ENCODE measurements at places on chromosomes 1 and 21.

GRCh38 chr21:35926003-35926740 is 134.2 kb downstream of the SETD4 start:
- no peak for DNase-seq

DNA sequence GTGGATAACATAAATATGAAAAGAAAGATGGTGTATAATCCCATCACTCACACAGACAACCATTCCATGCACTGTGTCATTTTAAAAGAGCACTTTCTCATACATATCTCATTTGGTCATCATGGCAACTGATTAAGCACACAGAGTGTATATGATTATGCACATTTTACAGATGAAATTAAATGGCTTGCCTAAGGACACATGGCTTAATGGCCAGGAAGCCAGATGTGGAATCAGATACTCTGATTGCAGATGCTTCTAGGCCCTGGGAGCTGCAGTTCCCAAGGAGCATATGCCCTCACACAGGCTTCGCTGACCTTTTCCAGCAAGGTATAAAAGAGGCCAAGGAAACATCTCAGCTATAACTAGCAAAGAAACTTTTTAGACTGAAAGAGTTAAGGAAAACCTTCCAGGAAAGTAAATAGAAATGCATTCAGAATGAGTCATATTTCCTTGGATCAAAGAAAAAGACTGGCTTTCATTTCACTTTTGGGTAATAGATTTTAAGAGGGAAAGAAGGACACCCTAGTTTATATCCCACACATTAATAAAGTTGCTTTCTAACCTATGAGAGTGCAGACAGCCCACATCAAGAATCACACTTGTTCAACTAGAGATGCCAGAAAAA is 19.6 kb upstream of the FAM89A start:
- DNase-seq, result no peak

DNA sequence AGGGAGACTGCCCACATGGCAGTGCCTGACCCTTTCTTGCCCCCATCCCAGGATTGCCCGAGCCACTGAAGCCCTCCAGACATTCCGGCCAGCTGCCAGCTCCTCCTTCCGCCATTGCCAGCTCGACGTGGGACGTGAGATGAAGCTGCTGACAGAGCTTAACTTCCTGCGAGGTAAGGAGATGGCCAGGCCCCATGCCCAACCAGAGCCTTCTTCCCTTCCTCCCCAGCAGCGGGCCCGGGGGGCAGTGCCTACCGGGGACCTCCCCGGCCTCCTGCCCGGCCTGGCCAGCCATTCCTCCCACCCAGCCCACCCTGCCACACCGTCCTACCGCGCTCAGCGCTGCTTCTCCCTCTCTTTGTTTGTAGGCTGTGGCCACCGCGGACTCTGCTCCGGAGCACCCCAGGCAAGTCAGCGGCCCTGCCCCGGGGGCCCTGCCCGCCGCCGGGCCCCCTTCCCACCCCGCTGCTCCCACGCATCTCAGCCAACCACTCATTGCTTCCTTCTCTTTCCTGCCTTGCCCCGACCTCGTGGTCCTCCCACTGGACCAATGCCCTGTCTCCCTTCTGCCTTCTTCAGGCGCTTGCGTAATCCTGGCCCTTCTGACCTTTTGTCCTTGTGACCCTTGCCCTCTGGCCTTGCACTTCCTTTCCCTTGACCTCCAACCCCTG is 4.9 kb downstream of the TRIM46 start:
- no peak for DNase-seq

- no peak for DNase-seq
These were observed 59.2 kb downstream of the IVNS1ABP start for GRCh38 chr1:185257950-185258208.

- no peak for DNase-seq
These were observed 29.2 kb downstream of the RNU1-1 start for GRCh38 chr1:16484931-16485330.

- no peak for DNase-seq
These were observed 441.9 kb upstream of the ADGRL4 start for GRCh38 chr1:79448426-79448825.

DNA sequence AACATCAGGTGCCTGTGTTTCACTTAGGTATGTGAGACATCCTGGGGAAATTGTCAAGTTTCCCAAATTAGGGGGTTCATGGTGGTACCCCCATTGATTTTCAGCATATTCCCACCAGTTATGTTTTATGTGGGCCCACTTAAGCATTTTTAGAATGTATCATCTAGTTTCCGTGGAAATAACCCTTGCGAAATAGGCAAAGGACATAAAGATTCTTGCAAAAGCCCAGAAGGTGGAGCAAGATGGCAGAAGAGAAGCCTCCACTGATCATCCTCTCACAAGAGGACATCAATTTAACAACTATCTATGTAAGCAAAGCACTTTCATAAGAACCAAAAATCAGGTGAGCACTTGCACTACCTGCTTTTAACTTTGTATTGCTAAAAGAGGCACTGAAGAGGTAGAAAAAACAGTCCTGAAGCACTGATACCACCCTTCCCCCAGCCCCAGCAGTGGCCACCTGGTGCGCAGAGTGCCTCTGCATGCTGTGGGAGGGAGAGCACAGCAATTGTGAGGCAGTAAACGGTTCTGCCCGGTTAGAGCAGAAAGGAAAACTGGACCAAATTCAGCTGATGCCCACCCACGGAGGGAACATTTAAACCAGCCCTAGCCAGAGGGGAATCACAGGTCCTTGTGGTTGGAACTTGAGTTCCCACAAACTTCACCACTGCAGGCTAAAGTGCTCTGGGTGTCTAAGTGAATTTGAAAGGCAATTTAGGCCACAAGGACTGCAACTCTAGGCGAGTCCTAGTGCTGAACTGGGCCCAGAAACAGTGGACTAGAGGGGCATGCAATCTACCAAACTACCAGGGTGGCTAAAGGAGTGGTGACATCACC is 23.2 kb downstream of the MCOLN2 start:
- DNase-seq, result no peak

GRCh38 chr1:183058851-183059502 is 35.8 kb downstream of the LAMC1 start:
- DNase-seq, result no peak

- DNase-seq, result no peak
These were observed 129.2 kb downstream of the GLUL start for GRCh38 chr1:182262425-182262824.

- no peak for DNase-seq
These were observed 54.2 kb downstream of the S1PR1 start for GRCh38 chr1:101290922-101291561.

- no peak for DNase-seq
These were observed 40.0 kb downstream of the ATP2B4 start for GRCh38 chr1:203666609-203667008.

DNA sequence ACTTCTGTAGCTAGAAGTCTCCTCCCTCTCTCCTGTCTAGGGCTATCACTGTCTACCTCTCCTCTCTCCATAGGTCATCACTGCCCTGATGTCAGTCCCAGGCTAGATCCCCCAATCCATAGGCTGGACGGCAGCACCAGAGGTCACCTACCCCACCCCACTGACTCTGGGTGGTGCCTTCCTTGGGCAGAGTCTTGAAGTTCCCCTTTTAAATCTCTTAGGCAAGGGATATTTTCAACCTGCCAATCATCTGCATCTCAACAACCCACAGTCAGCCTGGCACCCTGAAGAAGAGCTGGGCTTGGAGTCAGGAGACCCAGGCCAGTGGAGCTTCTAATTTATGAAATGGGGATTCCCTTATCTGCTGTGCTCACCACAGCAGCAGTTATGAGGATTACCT is 13.2 kb downstream of the MYBPH start:
- no peak for DNase-seq

DNA sequence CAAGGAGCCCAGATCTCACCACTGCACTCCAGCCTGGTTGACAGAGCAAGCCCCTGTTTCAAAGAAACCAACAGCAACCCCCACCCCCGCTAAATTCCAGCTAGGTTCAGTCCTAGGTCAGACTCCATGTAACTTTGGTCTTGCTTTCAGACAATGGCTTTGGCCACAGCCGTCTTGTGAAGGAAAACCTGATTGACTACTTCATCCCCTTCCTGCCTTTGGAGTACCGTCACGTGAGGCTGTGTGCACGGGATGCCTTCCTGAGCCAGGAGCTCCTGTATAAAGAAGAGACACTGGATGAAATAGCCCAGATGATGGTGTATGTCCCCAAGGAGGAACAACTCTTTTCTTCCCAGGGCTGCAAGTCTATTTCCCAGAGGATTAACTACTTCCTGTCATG is 12.9 kb downstream of the TOR3A start:
- DNase-seq, result no peak

DNA sequence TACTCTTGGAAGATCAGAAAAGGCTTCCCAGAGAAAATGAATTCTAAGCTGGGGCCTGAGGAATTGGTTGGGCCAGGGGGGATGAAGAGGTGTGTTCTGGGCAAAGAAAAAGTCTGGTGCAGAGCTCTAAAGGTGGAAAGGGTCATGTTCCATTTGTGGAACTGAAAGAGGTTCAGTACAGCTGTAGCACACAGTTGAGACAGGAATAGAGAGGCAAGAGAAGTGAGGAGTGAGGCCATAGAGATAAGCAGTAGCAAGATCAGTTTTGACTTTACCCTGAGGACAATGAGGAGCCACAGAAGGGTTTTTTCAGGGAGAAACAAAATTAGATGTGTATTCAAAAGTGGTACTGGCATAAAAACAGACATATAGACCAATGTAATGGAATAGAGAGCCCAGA is 30.3 kb upstream of the MUTYH start:
- no peak for DNase-seq

DNA sequence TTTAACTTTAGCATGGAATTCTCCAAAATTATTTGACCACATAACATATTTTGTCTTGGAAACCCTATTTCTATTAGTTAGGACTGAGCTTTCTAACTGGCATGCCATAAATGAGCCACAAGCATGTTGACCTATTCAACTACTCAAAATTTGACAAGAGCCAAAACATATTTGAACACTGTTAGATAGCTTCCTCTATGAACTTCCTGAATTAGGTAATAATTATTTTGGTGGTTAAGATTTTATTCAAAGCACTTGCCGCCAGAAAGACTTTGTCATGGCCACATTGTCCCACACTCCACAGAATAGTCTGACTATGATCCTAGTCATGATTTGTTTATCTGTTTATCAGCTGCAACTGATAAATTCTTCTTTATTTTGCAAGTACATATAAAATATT is 23.1 kb upstream of the CTPS1 start:
- DNase-seq, result no peak

GRCh38 chr1:71640116-71640515 is 559.3 kb upstream of the ZRANB2 start:
- no peak for DNase-seq

- DNase-seq, result no peak
These were observed 7.6 kb downstream of the SLC25A24 start for GRCh38 chr1:108192581-108192980.

DNA sequence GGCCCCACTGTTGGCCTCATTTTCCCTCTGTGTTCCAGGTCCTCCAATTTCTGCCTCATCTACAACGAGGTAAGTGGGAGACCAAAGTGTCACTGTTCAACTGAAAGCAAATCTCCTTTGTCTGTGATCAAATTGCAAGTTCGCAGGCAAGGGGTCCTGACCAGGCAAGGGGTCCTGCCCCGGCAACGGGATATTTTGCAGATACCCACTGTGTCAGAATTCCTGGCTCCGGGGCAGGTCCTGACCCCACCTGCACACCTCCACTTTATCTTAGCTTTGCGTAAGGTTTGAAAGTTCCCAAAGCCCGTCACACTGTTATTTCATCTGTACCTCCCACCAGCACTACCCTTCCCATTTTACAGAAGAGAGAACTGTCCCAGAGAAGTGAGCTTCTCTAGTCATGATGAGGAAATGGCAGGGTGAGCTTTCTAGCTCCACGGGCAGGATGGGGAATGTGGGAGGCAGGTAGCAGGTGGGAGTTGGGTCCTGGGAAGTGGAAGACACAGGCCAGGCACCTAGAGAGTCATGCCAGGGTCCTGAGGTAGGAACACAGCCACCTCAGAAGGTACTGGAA is 32.0 kb upstream of the CSF1 start:
- DNase-seq, result no peak

- DNase-seq, result no peak
These were observed 86.9 kb upstream of the KCNE2 start for GRCh38 chr21:34276711-34277425.

DNA sequence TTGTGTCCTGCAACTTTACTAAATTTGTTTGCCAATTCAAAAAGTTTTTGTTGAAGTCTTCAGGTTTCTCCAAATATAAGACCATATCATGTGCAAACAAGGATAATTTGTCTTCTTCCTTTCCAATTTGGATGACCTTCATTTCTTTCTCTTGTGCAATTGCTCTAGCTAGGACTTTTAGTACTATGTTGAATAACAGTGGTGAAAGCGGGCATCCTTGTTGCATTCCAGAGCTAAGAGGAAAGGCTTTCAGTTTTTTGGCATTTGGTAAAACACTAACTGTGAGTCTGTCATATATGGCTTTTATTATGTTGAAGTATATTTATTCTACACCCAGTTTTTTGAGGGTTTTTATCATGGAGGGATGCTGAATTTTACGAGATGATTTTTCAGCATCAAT is 630.0 kb upstream of the ADGRL2 start:
- DNase-seq, result no peak

- DNase-seq, result no peak
These were observed 19.4 kb downstream of the URB2 start for GRCh38 chr1:229645324-229645993.

DNA sequence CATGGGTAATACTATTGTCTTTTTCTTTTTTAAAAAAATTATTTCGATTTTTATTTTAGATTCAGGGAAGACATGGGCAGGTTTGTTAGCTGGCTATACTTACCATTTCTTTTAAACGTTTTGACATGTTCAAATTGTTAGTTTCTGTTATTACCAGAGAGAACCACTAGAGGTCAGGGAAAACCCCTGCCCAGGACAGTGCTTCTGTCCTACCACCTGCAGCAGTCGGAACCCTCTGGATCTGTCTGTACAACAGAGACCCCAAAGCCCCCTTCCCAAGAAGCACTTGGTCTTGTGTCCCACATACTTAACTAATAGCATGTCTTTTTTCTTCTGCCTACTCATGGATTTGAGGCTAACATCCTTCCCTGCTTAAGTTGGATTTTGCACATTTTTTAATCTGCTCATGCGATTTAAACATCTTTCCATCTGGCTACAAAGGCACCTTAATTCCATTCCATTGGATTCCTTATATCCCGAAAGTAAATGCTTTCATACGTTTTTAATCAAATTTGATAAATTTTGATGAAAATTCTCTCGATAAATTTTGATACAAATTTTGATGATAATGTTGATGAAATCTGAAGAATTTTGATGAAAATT is 10.0 kb upstream of the C1orf115 start:
- DNase-seq, result no peak

GRCh38 chr1:148354284-148354912 is 128.7 kb downstream of the PPIAL4G start:
- DNase-seq, result no peak

DNA sequence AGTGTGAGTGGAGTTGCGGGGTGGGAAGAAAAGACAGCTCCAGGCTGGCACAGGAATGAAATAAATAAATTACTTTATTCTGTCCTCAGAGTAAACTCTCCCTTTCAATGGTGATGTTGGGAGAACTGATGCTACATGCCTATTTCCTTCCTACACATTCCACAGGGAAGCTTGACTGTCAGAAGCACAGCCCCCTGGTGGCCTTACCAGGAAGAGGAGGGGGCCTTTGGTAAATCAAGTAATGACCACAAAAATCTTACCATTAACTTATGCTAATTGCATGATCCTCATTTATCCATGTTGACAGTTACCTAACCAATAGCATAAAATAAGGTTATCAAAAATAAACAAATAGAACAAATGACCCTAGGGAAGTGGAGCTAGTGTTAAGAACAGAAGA is 605.0 kb upstream of the PKN2 start:
- DNase-seq, result no peak
